ENCODE measurements at places on chromosomes 5 and 9. TPM values are rescaled to one million over a fixed set of nuclear protein-coding genes. Genes with fewer than 3 reads are reported as not detected.

The PCA3 gene
- not detected for total RNA-seq

The GNA14 gene
- total RNA-seq: not detected

- H3K36me3 ChIP-seq: no peaks in the 10 kb centered on the region
- DNase-seq: no peak
- no peak overlapping the region for H3K4me3 ChIP-seq
- H3K27ac ChIP-seq: no peak overlapping the region
- no peaks in the 10 kb centered on the region for H3K27me3 ChIP-seq
Observed at GRCh38 chr5:54411176-54411575, 44.3 kb upstream of the HSPB3 start.

- H3K36me3 ChIP-seq: no peaks in the 10 kb centered on the region
- no peak for DNase-seq
- H3K4me1 ChIP-seq: no peaks in the 10 kb centered on the region
Observed at GRCh38 chr9:128408963-128409431, 11.7 kb upstream of the CERCAM start.

GRCh38 chr9:104907278-104907951 lies 20.5 kb downstream of the ABCA1 start:
- H3K4me3 ChIP-seq: no peak overlapping the region
- no peaks in the 10 kb centered on the region for H3K4me1 ChIP-seq
- H3K27me3 ChIP-seq: no peaks in the 10 kb centered on the region
- no peaks in the 10 kb centered on the region for H3K36me3 ChIP-seq

- DNase-seq: no peak
- no peak overlapping the region for H3K4me3 ChIP-seq
- no peaks in the 10 kb centered on the region for H3K27me3 ChIP-seq
- no peaks in the 10 kb centered on the region for H3K4me1 ChIP-seq
- H3K36me3 ChIP-seq: no peaks in the 10 kb centered on the region
- no peak overlapping the region for H3K27ac ChIP-seq
Observed at GRCh38 chr9:4955836-4956235, 29.2 kb upstream of the JAK2 start.

DNA sequence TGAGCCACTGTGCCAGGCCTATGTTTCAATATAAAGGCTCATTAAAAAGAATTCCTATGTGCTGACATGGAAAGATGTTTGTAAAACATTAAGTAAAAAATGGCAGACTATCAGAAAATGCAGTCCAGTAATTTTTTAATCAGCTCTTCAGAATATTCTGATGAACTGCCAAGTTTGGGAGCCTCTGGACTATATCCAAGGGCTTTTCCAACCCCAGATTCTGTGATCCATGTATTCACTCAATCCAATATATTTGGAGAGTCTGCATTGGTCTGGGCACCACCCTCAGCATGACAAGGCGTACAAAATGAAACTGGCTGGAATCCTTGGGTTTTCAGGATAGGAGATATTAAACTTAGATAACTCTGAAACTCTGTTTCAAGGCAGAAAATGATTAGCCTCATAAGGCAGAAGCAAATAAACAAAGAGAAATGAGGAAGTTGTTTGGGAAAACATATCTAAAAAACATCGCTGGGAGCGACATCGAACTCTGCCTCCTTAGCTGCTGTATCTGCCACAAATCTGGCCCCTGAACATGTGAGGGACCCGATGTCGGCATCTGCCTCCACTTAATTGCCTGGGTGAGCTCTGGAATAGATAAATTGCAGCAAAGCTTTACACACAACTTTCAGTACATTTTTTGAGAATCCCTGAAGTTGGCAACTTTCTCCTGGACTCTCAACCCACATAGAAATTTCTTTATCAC lies 14.4 kb downstream of the PDE6A start:
- DNase-seq: no peak
- no peak overlapping the region for H3K27ac ChIP-seq
- no peak overlapping the region for H3K4me3 ChIP-seq
- no peaks in the 10 kb centered on the region for H3K4me1 ChIP-seq
- no peaks in the 10 kb centered on the region for H3K36me3 ChIP-seq
- no peaks in the 10 kb centered on the region for H3K27me3 ChIP-seq

DNA sequence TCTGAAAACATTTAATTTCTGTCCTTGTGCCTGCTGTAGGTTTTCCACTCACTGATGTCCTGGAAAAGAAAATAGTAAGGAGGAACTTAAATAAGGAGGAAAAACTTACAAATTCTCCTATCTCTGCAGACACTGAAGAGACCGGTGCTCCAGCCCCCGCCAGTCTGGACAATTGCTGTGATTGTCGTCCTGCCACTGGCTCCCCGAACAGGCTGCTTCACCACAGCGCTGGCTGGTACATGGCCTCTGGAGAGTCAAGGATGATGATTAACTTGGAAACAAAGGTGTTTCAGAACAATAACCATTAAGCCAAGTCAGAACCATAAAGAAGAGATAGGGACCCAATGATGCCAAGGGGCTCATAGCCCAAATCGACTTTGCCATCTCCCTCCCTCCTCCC lies 7.3 kb downstream of the PLAC8L1 start:
- no peak for DNase-seq
- no peak overlapping the region for H3K4me3 ChIP-seq
- no peaks in the 10 kb centered on the region for H3K36me3 ChIP-seq
- no peaks in the 10 kb centered on the region for H3K4me1 ChIP-seq

DNA sequence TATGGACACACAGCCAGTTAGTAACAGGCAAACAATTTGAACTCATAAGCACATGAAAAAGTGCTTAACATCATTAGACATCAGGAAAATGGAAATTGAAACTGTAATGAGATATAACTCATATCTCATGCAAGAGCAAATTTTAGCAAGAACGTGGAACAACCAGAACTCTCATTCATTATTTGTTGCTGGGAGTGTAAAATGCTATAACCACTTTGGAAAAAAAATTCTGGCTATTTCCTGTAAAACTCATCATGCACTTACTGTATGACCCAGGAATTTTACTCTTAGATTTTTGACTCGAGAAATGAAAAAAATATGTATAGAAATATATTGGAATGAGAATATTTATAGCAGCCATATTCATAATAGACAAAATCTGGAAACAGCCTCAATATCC lies 205.7 kb upstream of the PUM3 start:
- no peaks in the 10 kb centered on the region for H3K36me3 ChIP-seq
- H3K4me1 ChIP-seq: no peaks in the 10 kb centered on the region
- H3K4me3 ChIP-seq: no peak overlapping the region
- DNase-seq: no peak
- H3K27ac ChIP-seq: no peak overlapping the region
- no peaks in the 10 kb centered on the region for H3K27me3 ChIP-seq

Measured in naive thymus-derived CD4-positive, alpha-beta T cell (primary cell).